Esophagus muscularis mucosa (tissue), 4 donors: ENCODE measurements at places on chromosomes 12 and 14. TPM values are rescaled to one million over a fixed set of nuclear protein-coding genes. Genes with fewer than 3 reads are reported as not detected.
A peak's percentile ranks its signal among the peaks of the same experiment; 100 is the strongest.

GRCh38 chr14:76761136-76761959 is at the start of gene VASH1:
VASH1 (plus strand) TSS chr14:76761468; CDS start chr14:76762822, 1,354 bp downstream.
- peak within 1 kb of the TSS; percentile 73 for H3K4me3 ChIP-seq
- no peaks in the 10 kb centered on the region for H3K27me3 ChIP-seq
- H3K36me3 ChIP-seq, result no peaks in the 10 kb centered on the region
- DNase-seq, result peak; percentile 93

DNA sequence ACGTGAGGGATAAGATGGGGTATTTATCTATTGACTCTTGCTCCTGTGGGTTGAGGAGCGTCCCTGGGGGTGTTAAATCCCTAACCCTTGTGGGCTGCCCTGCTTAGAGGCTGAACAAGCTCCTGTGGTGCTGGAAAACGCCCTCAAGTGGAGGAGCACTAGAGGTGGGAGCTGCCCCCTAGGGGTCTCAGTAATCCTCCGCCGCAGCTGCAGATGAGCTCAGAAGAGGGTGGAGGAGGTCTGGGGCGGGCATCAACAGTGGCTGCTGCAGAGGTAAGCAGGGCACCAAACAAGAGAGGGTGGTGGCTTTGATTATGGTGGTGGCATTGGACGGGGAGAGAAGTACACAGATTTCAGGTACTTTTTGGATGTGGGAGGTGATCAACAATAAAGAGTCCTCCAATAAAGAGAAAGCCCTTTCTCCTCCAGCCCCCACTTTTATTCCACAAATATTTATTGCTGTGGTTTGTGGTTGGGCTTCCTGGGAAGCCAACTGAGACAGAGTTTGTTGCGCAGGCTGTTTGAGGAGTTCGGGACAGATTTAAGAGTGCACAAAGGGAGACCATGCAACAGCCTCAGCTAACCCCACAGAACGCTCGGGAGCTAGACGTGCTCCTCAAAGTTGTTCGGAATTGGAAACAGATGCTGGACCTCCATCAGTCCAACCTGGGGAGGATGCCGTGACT is 179.9 kb downstream of the ADCK1 start:
- H3K27me3 ChIP-seq, result no peaks in the 10 kb centered on the region
- no peak overlapping the region for H3K4me3 ChIP-seq
- no peak for DNase-seq
- no peaks in the 10 kb centered on the region for H3K36me3 ChIP-seq

GRCh38 chr12:29710104-29710503 is 73.6 kb downstream of the TMTC1 start:
- no peak overlapping the region for H3K4me3 ChIP-seq
- no peaks in the 10 kb centered on the region for H3K36me3 ChIP-seq
- DNase-seq, result no peak
- H3K4me1 ChIP-seq, result peaks cover 77% of the 10 kb centered on the region

- H3K4me3 ChIP-seq, result no peak overlapping the region
- no peaks in the 10 kb centered on the region for H3K27me3 ChIP-seq
- DNase-seq, result no peak
- H3K27ac ChIP-seq, result no peak overlapping the region
- no peaks in the 10 kb centered on the region for H3K4me1 ChIP-seq
These were observed 949.9 kb downstream of the LRFN5 start for GRCh38 chr14:42556551-42556950.

- no peaks in the 10 kb centered on the region for H3K27me3 ChIP-seq
- no peak overlapping the region for H3K4me3 ChIP-seq
- H3K36me3 ChIP-seq, result no peaks in the 10 kb centered on the region
- no peak overlapping the region for H3K27ac ChIP-seq
- no peaks in the 10 kb centered on the region for H3K4me1 ChIP-seq
- no peak for DNase-seq
These were observed 594.4 kb downstream of the FLRT2 start for GRCh38 chr14:86124328-86124727.

GRCh38 chr14:54784060-54784459 is 118.6 kb downstream of the GCH1 start:
- H3K36me3 ChIP-seq, result peaks cover 100% of the 10 kb centered on the region
- H3K4me1 ChIP-seq, result peaks cover 32% of the 10 kb centered on the region
- no peaks in the 10 kb centered on the region for H3K27me3 ChIP-seq
- H3K27ac ChIP-seq, result no peak overlapping the region

DNA sequence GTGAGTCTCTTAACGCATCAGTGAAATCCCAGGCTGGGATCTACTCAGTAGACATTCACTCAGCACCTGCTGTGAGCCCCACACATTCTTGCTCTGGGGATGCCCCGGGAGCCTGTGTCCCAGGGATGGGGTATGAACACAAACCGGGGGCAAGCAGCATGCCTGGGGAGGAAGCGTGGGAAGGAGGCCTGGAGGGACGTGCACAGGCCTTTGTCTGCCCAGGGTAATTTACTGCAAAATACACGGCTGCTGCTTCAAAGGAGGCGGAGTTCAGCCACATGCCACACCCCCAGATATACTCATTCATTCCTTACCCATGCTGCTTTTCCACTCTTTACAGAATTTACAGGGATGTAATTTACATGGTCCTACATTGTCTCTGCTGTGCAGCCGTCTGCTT is 187.8 kb downstream of the ADGRD1 start:
- no peak overlapping the region for H3K4me3 ChIP-seq
- no peak overlapping the region for H3K27ac ChIP-seq
- no peaks in the 10 kb centered on the region for H3K27me3 ChIP-seq
- DNase-seq, result no peak
- peaks cover 33% of the 10 kb centered on the region for H3K36me3 ChIP-seq
- peaks cover 5% of the 10 kb centered on the region for H3K4me1 ChIP-seq

DNA sequence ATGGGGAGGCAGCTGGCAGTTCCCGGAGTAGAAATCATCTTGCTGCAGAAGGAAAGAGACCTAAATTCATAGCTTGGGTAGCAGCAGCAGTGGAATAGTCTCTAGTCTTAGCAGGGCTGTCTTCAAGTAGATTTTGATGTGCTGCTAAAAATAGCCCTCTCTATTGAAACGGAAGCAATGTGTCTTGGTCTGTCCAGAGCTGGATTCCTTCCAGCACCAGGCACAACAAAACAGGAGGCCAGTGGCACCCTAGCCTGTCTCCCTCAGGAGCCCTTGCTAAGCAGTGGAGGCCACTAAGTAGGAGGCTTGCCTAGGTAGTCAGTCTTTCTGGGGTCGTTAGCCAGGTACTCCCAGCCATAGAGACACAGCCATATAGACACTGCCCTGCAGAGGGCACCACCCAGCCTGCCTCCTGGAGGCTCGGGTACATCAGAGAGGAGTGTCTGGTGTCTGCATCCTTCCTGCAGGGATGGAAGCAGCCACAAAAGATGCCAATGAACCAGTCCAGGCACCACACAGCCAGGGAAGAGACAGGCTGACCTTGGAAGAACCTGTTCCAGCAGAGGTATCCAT is 97.5 kb downstream of the CRACR2A start:
- DNase-seq, result no peak
- no peak overlapping the region for H3K4me3 ChIP-seq
- no peak overlapping the region for H3K27ac ChIP-seq
- H3K27me3 ChIP-seq, result no peaks in the 10 kb centered on the region
- no peaks in the 10 kb centered on the region for H3K4me1 ChIP-seq

- no peak overlapping the region for H3K27ac ChIP-seq
- H3K27me3 ChIP-seq, result no peaks in the 10 kb centered on the region
- H3K4me1 ChIP-seq, result peaks cover 16% of the 10 kb centered on the region
These were observed 19.5 kb downstream of the LIMA1 start for GRCh38 chr12:50263832-50264231.

GRCh38 chr12:97481428-97481827 is 18.8 kb downstream of the RMST start:
- no peaks in the 10 kb centered on the region for H3K36me3 ChIP-seq
- H3K27ac ChIP-seq, result no peak overlapping the region
- no peaks in the 10 kb centered on the region for H3K4me1 ChIP-seq
- no peak for DNase-seq

DNA sequence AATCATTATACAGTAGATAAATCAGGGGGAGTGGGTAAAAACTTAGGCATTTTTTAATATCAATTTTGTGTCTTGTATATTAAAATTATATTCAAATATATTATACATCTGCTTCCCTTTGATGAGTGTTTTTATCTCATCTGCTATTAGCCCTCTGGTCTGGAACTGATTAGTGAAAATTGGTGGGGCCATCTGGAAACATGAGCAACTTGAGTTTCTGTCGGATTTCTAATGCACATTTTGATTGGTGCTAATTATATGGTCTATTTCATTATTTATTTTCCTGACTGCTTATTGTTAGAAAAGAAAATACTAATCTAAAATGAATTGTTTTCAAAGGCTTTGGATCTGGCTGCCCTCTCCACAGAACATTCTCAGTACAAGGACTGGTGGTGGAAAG is 28.2 kb downstream of the TTC8 start:
- peaks cover 23% of the 10 kb centered on the region for H3K36me3 ChIP-seq
- DNase-seq, result no peak
- no peaks in the 10 kb centered on the region for H3K27me3 ChIP-seq
- no peak overlapping the region for H3K27ac ChIP-seq
- H3K4me3 ChIP-seq, result no peak overlapping the region
- no peaks in the 10 kb centered on the region for H3K4me1 ChIP-seq

Gene NTN4
- total RNA-seq, result 51.3 TPM

Gene PRIMA1
- 23.7 TPM for total RNA-seq

Gene SERPINA3
- 262 TPM for total RNA-seq

Gene FOXN4
- total RNA-seq, result not detected

Gene SOAT2
- not detected for total RNA-seq
